ENCODE measurements at places on chromosomes 2 and 18. TPM values are rescaled to one million over a fixed set of nuclear protein-coding genes. Genes with fewer than 3 reads are reported as not detected.

GRCh38 chr18:1475867-1476266 lies 571.2 kb downstream of the ADCYAP1 start:
- no peak for DNase-seq

GRCh38 chr2:1607971-1608688 lies 136.2 kb downstream of the PXDN start:
- DNase-seq = no peak

The DUSP11 gene
- 37.3 TPM for polyA plus RNA-seq

The ABHD1 gene
- polyA plus RNA-seq = 0.80 TPM

The OSR1 gene
- polyA plus RNA-seq = 6.8 TPM

Measured in left renal pelvis (tissue), 4 donors.